AG10803 (cell line): ENCODE measurements at places on chromosomes 6 and 20.

GRCh38 chr20:62975251-62975760 lies 22.8 kb downstream of the SLC17A9 start:
- DNase-seq = no peak

GRCh38 chr6:17022604-17023003 lies 79.2 kb upstream of the STMND1 start:
- DNase-seq = peak; percentile 79

- no peak for DNase-seq
These were observed 7.9 kb downstream of the COL9A3 start for GRCh38 chr20:62824476-62825332.

DNA sequence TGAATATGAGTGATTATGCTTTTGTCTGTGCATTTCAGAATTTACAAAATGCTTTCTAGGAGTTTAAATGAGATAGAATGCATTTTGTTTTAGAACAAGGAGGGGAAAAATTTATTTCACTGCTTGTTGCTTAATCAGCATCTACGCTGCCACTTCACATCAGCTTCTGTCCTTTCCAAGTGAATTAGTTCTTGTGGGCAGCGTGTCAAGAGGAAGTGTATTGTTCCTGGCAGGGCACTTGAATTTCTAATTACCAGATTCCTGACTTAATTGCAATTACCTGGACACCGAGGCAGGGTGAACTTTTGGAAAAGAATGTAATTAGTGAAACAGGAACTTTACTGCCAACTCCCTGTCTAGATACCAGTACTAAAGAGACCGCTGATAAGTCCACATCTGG lies 263.5 kb downstream of the TMEM242 start:
- DNase-seq = peak; percentile 30

DNA sequence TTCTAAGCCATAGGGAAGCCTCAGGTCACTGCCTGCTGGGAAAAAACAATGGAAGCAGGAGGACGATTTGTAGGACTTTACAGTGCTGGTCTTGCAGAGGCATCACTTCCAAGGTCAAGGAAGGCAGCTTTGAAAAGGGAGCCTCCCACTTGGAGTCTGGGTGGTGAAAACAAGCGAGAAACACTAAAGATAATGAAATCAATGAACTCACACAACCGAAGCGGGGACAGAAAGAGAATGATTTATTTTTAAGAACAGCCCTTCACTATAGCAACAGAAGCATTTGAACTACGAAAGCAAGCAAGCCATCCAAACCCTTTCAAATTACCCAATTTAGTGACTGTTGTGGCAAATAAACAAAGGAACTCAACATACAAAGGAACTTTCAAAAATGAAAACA lies 227.5 kb downstream of the THBS2 start:
- peak; percentile 58 for DNase-seq

- DNase-seq = no peak
These were observed 94.5 kb downstream of the PTPRK start for GRCh38 chr6:128425856-128426255.

- no peak for DNase-seq
These were observed 7.6 kb downstream of the MYB start for GRCh38 chr6:135188718-135189117.

DNA sequence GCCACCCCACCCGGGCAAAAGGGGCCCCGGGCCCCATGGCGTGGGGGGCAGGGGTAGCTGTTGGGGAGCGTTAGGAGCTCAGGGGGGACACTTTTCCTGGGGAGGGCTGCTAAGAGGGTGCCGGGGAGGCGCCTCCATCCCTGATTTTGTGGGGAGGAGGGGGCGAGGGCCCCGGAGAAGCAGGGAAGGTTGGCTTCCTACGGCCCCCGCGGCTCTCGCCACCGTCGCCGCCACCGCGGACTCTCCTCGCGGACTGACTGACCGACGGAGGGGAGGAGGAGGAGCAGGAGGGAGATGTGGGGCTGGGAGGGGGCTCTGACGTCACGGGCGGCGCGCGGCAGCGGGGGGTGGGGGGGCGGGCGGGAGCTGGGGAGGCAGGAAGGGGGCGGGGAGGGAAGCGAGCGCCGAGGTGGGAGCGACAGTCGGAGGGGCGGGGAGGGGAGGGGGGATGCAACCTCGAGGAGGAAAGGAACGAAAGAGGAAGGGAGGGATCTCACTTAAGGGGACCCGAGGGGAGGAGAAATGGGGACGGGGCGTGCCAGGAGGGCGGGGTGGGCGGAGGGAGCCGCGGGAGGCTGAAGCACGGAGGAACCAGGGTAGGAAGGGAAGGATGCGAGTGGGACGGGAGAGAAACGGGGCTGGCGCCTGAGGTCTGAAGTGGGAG lies 5.1 kb downstream of the GABBR1 start:
- peak; percentile 78 for DNase-seq

DNA sequence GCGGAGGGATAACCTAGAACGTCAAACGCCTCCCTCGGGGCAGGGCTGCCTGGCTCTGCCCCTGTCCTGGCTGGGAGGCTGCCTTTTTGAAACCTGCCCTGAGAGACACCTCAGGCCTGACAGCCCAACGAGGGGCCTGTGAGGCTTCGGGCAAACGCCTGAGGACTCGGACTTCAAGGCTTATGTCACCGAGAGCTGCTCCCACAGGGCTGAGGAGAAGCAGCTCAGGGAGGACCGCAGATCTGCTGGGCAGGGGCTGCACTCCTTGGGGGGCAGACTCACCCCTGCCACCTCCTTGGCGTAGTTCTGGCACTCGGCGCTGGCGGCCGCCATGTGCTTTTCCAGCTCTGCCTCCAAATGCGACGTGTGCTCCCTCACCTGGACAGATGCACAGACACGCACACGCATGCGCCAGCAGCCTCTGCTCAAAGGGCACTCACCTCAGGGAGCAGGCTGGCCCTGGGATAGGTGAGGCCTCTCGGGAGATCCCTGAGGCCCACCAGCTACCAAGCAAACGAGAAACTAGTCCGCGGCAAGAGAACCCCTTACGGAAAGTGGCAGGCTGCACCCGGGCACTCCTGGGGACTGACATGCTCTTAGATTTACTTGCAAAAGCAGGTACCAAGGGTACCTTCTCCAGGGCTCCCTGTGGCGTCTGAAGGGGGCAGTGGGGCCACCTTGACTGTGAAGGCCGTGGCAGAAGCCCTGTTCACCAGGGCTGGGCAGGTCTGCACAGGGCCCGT lies 49.6 kb downstream of the DSTN start:
- DNase-seq = no peak

GRCh38 chr6:90314514-90314913 lies 17.9 kb upstream of the BACH2 start:
- DNase-seq = no peak

DNA sequence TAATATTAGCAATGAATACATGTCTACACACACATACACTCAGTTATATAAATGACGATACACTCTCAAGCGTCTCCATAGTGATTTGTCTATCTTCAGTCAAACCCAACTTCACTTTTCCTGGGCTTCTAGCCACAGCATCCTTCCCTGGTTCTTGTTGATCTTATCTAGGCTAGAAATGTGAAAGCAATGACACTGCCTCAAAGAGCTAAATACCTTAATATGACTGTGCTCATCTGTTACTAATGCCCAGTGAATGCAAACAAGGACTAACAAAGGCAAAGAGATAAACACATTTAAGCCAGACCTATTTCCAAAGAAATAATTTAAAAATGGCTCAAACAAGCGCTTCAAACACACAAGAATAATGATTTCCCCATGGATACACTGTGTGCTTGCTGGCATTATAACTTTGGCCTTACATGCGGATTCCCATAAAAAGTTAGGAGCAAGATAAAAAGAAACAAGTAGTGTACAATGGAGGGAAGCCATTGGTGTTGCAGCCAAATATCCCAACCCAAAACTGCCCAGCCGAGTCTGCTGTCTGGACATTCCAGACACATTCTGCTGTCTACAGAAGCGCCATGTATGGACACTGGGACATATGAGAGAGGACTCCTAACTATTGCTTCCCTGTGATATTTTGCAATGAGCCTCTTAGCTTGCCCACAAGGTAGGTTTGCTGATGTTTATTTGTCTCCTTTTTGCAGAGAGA lies 19.5 kb upstream of the DAAM2 start:
- DNase-seq = peak; percentile 91

GRCh38 chr6:81978230-81978629 lies 225.7 kb upstream of the TENT5A start:
- DNase-seq = no peak

DNA sequence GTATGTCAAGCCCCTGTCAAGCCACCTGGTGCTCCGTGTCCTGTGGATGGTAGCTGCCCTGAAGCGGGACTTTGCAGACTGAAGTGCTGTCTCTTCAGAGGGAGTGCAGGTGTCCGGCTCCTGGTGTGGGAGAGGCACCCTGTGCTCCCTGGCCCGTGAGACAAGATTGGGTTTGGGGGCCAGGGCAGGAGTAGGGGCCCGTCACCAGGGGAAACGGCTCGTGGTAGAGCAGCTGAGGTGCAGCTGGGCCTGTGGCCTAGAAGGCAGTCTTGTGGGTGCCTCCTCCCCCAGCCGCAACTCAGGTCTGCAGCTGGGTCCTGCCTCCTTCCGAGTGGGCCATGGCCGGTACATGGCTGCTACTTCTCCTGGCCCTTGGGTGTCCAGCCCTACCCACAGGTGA lies at the start of gene PTCRA:
PTCRA (plus strand) TSS at position 322 of the 400 bp plus-strand sequence; CDS start at position 339, 17 bp downstream.
- no peak for DNase-seq

DNA sequence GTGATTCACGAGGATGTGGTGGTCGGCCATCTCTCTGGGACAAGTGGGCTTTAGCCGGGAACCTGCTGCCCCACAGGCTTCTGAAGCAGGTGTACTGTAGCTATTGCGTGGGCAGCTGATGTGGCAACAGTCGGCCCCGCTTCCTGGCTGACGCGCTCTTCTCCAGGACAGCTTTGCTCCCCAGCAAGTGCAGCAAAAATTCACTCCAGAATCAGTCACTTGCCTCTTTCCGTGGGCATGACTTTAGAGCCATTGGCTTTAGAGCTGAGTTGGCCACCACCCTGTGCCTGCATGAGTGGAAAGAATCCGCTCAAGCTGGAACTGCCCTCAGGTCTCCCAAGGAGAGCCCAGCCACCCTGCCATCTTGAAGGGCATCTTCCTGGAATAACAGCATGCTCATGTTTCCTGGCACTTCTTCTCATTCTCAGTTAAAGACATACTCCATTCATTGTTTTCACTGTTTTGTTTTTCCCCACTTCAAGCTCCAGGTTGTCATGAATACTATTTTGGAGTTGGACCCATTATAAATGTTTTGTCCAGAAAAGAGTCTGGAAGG lies 178.3 kb downstream of the ZDHHC14 start:
- DNase-seq = no peak

- DNase-seq = peak; percentile 38
These were observed at the start of gene ZNF334 for GRCh38 chr20:46512943-46513844. ZNF334 (minus strand) TSS chr20:46513559; CDS start chr20:46512102, 1,457 bp downstream.

DNA sequence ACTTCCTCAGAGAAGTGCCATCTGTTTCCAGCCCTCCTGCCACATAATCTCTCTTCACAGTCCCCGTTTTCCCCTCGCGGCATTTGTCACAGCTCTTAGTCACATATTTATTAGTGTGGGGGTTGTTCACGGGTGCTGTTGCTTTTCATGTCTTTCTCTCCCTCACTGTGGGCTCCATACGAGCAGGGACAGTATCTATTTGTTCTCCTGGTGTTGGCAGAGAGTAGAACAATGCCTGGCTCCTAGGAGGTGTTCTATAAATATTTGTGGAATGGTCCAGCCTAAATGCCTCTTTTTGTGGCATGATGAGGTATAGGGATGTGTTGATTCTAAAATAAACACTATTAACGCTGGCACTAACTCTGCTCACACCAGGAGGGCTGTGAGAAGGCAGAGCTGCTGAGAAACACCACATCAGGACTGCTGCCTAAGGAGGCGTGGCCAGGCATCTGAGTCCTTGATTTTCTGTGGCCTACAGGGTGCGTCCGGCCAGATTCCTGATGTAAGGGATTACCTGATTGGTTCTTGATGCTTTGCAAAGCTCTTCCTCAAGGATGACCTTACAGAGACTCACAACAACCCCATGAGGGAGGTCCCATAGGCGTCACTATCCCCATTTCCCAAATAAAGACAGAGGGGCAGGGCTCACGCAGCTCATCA lies 219.8 kb upstream of the ARID1B start:
- DNase-seq = peak; percentile 42

GRCh38 chr6:113562248-113562647 lies 294.9 kb upstream of the MARCKS start:
- DNase-seq = no peak

GRCh38 chr6:2810092-2810671 lies 31.5 kb downstream of the SERPINB1 start:
- peak; percentile 18 for DNase-seq
